Activated CD4-positive, alpha-beta T cell treated with anti-CD3 and anti-CD28 coated beads, Interleukin-2, amount 10 ng/mL, durations not matched to agents 7 days and 5 days (primary cell): ENCODE measurements at places on chromosomes 11 and 22. TPM values are rescaled to one million over a fixed set of nuclear protein-coding genes. Genes with fewer than 3 reads are reported as not detected.

GRCh38 chr11:133681901-133682300, 149.6 kb upstream of the OPCML start:
- DNase-seq: no peak
- H3K36me3 ChIP-seq: no peaks in the 10 kb centered on the region
- no peaks in the 10 kb centered on the region for H3K4me1 ChIP-seq
- H3K27ac ChIP-seq: no peak overlapping the region
- peaks cover 8% of the 10 kb centered on the region for H3K27me3 ChIP-seq

- H3K4me3 ChIP-seq: no peak overlapping the region
- H3K27me3 ChIP-seq: no peaks in the 10 kb centered on the region
- no peak overlapping the region for H3K27ac ChIP-seq
- DNase-seq: no peak
- peaks cover 3% of the 10 kb centered on the region for H3K36me3 ChIP-seq
These were observed 7.8 kb downstream of the MYEOV start for GRCh38 chr11:69301455-69302401.

DNA sequence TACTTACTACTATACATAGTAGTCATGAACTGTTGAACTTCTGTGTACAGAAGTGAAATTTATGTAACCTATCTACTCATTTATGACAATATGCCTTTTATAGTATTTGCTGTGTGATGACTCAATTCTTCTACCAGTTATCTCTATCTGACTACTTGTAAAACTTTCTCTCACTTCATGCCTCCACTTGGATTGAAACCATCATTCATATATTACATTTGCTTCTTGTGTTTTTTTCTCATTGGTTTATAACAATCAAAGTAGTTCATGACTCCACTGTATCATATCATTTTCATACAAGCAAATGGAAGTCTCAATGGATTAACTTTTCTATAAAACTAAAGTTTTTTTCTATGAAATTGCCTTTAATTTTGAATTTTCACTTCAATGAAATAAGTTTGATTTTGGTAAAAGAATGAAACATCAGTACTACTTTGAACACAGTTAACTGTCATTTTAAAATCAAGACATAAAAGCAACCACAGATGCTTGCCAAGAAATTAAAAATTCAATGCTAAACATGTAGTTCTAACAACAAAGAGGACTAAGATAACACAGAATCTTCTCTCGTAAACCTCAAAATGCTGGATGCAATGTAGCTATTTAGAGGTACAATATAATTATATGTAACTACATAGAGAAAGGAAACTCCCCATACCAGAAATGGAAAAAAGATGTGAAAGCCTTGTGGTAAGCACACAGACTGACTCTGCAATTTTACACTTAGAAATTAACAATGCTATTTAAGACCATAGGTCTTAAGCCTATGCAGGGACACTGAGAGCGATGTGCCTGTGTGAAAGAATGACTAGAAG, 27.6 kb upstream of the EXPH5 start:
- H3K27me3 ChIP-seq: peaks cover 28% of the 10 kb centered on the region
- H3K36me3 ChIP-seq: no peaks in the 10 kb centered on the region
- H3K4me3 ChIP-seq: no peak overlapping the region

DNA sequence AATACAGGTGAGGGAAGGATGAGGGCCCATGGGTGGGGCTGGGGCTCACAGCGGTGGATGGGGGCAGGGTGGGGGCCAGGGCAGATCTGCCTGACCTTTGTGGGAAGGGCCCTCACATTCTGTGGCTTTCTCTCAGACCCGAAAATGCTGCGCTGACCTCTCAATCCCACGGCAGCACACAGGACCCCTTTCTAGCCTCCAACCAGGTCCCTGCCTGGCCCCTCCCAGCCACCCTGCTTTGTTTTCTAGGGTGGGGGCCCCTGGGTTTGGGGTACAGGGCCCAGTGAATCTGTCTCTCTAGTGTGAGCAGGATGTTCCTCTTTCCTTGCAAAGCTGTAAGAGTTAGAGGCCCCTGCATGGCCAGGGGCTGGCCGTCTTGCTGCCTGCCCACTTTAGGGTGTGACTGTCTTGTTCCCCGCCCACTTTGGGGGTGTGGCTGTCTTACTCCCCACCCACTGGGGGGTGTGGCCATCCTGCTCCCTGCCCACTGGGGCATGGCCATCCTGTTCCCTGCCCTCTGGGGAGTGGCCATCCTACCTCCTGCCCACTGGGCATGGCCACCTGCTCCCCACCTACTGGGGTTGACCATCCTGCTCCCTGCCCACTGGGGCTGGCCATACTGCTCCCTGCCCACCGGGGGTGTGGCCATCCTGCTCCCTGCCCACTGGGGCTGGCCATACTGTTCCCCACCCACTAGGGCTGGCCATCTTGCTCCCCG, 11.5 kb downstream of the PARVG start:
- DNase-seq: peak; percentile 46
- H3K4me3 ChIP-seq: no peak overlapping the region
- H3K36me3 ChIP-seq: peaks cover 33% of the 10 kb centered on the region
- no peaks in the 10 kb centered on the region for H3K27me3 ChIP-seq
- H3K27ac ChIP-seq: peak overlapping the region; percentile 36
- H3K4me1 ChIP-seq: peaks cover 47% of the 10 kb centered on the region

DNA sequence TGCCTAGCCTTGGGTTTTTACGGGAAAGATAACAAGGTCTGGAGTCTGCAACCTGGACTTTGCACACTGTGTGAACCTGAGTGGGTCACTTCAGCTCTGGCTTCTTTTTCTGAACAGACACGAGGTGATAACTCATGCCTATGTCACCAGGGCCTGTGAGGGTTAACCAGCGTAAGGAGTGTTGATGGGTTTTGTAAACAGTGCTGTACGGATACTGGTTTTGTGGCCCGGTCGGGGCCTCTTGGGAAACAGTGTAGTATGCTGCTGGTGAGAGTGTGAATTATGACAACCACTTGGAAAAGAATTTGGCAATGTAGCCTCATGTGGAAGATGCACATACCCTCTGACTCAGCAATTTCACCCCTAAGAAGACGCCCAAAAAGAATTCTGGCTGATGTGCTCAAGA, 266.8 kb downstream of the MN1 start:
- no peaks in the 10 kb centered on the region for H3K4me1 ChIP-seq
- no peak for DNase-seq
- H3K36me3 ChIP-seq: no peaks in the 10 kb centered on the region
- no peak overlapping the region for H3K27ac ChIP-seq
- H3K4me3 ChIP-seq: no peak overlapping the region

The POU2F3 gene
- total RNA-seq: not detected

The SLC22A6 gene
- not detected for total RNA-seq

The MAPK8IP1 gene
- 0.56 TPM for total RNA-seq

The TSSK2 gene
- not detected for total RNA-seq

The DUSP18 gene
- 9.8 TPM for total RNA-seq

The OR8D4 gene
- total RNA-seq: not detected
